ENCODE measurements at places on chromosomes 11 and 22.

DNA sequence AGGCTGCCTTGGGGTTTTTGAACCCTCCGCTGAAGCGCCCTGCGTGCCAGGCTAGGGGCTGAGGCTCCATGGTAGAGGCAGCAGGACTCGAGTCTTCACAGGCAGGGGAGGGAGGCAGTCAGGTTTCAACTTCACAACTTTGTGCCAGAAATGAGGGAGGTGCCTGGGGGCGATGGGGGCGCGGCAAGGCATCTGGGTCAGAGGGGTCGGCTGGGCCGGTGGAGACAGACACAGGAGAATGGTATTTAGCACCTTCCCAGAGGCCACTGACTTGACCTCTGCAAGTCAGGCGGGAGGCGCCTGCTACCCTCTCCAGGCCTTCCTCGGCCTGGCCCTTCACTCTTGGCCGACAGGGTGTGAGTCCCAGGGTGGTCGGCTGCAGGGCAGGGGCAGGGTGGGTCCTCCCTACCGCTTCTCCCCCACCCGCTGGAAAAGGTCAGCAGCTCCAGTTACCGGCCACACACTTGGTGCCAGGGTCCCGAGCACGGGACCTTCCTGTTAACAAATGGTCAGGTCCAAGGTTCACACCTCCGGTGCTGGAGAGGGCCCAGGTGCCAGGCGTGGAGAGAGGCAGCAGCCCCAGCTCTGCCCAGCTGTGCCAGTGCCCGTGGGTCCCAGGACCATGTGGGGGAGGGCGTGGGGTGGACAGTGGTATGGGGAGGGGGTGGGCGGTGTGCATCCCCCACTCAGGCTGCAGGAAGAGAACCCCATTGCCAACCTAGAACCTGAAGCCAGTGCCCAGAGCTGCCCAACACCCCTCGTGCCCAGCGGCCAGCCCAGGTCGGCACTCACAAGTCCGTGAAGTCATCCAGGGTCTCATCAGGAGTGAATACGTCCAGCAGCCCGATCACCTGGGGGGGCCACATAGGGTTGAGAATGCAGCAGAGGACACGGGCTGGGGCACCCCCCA lies 3.8 kb downstream of the MAPK12 start:
- no peak for DNase-seq

GRCh38 chr11:8459711-8460399 lies 134.2 kb downstream of the STK33 start:
- no peak for DNase-seq

GRCh38 chr11:133903056-133903455 lies 53.7 kb downstream of the IGSF9B start:
- no peak for DNase-seq

- no peak for DNase-seq
These were observed 209.9 kb downstream of the LARGE1 start for GRCh38 chr22:33710326-33710725.
